ENCODE measurements at places on chromosomes 2 and 18.
A peak's percentile ranks its signal among the peaks of the same experiment; 100 is the strongest.

GRCh38 chr2:45872211-45872610, 220.7 kb downstream of the PRKCE start:
- DNase-seq = no peak

DNA sequence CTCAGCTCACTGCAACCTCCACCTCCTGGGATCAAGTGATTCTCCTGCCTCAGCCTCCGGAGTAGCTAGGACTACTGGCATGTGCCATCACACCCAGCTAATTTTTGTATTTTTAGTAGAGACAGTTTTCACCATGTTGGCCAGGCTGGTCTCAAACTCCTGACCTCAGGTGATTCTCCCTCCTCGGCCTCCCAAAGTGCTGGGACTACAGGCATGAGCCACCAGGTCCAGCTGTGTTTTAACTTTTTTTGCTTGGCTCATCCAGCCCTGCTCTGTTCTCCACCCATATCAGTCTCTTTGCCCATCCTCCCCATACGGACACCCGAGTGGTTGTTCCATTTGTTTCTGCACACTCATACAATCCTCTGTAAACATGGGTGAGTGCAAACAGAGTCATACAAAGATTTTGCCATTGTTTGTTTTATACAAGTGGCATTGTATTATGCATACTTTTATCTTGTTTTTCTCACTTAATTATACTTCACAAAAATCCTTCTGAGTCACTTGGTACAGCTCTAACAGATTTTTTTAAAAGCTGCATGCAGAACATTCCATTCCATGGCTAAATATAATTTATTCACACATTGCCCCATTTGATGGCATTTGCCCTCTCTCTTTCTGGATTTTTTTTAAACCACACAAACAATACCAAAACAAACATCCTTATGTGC, 5.3 kb downstream of the APOB start:
- no peak for DNase-seq

DNA sequence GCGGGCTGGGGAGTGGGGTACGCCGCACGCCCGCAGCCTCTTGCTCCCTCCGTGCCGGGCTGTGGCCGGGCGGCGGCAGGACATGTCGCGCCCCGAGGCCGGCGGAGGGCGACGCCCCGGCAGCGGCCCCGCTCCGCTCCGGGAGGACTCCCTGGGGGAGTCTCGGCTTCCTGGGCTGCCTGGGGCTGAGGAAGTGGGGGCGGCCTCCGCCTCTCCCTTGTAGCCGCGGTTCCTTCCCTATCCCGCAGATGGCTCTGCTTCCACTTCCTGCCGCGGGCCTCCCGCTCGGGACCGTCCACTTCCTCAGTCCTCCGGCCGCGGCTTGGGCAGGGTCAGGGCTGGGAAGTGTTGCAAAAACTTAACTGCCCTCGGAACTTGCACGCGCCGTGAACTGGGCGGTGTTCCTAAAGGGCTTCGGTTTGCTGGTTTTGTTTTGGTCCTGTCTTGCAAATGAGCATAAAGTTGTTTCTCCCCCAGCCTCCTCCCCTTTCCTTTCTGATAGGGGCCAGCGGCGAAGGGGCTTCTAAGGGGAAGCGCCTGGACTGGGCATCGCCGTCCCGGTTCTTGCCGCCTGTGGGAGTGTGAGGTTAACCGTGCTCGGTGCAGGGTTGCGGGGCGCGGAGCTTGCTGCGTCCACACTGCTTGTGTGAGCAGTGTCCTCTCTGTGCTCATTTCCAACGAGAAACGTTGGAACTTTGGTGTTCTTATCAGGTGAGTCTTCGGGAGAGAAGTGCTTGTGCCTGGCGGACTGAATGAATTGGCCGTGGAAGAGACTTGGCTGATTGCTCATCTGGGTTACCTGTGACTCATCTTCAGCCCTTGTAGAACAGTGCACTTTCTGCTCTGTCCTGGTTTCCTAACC, 600 bp downstream of the RALB start:
- DNase-seq = no peak

- DNase-seq = no peak
Measured at GRCh38 chr2:120949027-120949956, 213.6 kb downstream of the GLI2 start.

DNA sequence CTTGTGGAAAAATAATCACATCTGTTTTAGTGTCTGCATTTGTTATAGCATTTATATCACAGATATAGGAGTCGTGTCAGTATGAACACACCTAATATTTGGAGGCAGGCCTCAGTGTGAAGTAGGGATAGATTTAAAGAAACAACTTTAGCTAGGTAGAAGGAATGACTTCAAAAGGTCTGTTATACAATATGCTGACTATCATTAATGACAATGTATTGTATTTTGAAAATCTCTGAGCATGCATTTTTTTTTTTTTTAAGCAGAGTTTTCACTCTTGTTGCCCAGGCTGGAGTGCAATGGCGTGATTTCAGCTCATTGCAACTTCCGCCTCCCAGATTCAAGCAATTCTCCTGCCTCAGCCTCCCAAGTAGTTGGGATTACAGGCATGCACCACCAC, 248.3 kb downstream of the EN1 start:
- no peak for DNase-seq

DNA sequence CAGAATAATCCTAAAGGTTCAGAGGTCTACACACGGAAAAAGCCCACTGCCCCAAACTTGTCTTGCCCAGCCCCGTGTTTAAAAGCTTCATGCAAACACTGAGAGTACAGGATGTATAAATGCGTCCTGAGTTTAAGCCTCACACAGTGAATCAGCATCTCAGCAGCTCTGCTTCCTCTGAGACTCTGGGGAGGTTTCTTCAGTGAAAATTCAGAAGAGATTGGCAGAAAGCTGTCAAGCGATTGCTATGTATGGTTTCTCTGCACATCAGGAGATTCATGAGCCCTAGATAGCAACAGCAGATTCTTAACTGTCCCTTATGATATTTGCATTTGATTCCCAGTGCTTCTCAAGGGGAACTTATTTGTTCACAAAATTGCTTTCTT, 27.1 kb downstream of the CRACDL start:
- no peak for DNase-seq

- DNase-seq = no peak
Measured at GRCh38 chr2:203823173-203823572, 44.4 kb upstream of the CTLA4 start.

GRCh38 chr2:190740449-190740848, 91.6 kb downstream of the NAB1 start:
- DNase-seq = no peak

DNA sequence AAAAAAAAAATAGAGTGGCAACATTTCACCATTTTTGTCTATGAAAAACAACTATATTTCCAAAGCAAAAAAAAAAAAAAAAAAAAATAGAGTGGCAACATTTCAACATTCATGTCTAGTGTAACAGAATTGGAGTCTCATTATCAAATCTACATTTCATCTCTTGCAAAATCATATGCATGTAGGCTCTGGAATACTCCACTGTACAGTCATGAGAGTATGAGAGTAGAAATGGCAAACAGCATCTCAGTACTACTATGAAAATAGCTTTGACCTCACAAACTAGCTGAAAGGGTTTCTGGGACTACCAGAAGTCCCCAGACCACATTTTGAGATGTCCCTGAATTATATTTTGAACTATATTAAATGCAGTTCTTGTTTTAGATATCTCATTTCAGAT, 82.8 kb downstream of the SMAD2 start:
- DNase-seq = no peak

DNA sequence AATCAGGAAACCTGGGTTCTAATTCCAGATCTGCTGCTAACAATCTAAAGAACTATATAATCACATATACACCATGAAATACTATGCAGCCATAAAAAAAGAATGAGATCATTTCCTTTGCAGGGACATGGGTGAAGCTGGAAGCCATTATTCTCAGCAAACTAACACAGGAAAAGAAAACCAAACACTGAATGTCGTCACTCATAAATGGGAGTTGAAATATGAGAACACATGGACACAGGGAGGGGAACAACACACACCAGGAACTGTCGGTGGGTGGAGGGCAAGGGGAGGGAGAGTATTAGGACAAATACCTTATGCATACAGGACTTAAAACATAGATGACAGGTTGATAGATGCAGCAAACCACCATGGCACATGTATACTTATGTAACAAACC, 33.2 kb downstream of the CDH2 start:
- DNase-seq = no peak

GRCh38 chr2:166341426-166341825, 34.3 kb downstream of the SCN9A start:
- no peak for DNase-seq

DNA sequence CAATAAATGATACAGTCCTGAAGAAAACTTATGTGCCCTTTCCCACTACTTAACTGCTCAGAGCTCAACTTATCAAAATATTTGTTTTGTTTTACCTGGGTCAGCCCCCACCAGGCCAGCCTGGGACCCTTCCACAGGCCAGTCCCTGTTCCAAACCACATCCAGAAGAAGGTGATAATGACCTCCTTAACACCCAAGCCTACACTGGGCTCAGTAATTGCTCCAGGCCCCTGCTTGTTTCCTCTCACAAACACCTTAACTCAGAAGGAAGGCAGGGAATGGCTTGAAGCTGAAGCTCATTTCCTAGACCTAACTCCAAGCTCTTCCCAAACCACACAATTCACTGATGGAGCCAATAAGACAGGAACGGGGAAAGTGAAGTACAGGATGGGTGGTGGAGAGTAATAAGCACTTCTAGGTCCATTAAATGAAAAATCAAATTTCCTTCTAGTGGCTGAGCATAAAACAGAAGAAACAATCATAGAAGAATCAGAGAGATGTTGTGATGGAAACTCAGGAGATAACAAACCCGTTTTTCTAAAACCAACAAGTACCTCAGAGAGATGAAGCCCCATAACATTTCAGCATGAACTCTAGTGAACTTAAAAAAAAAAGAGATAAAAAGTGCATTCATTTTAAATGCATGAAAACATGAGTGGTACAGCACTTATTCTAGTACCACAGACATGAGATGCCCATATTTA, 133.4 kb upstream of the ITGB6 start:
- no peak for DNase-seq

DNA sequence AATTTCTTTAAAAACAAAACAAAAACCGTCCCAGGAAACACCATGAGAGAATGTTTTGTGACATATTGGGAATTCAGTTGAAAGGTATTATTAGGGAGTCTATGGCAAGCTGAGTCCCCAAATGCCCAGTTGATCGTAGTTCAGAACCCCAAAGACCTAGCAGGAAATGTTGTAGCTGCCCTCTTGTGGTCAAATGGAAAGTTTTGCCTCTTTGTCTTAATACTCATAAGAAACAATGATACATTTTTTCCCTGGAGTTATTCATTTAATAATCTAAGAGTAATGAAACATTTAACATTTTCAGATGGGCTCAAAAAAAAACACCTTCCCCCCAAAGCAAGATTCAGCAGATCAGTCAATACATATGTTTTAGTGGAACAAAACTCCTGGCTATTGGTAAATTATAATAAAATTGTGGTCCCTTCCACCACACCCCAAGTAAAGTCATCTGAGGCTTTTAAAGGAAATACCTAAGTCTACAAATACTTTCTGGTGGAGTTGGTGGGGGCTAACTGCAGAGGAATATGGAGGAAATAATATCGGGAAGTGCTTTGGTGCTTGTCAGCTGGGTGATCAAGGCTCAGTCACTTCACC, 37.8 kb upstream of the EFEMP1 start:
- no peak for DNase-seq

DNA sequence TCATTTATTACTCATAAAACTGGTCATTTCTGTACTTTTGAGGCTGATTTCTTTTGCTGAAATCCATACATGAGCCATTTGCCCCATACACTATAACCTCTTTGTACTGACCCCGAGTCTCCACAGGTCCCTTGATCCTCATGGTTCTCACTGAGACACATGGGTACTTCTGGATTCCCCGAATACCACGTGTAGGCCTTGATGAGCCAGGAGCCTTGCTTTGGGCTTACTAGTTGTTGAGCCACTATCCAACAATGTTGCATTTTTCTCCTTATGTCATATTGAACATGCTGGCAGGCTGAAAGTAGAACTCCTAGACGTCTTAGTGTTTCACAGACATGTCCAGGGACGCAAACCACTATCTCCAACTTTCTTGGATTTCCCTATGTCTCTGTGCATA, 2.4 kb upstream of the FBXO11 start:
- DNase-seq = no peak

GRCh38 chr2:136118819-136119716, 1.1 kb upstream of the CXCR4 start:
- peak; percentile 79 for DNase-seq

DNA sequence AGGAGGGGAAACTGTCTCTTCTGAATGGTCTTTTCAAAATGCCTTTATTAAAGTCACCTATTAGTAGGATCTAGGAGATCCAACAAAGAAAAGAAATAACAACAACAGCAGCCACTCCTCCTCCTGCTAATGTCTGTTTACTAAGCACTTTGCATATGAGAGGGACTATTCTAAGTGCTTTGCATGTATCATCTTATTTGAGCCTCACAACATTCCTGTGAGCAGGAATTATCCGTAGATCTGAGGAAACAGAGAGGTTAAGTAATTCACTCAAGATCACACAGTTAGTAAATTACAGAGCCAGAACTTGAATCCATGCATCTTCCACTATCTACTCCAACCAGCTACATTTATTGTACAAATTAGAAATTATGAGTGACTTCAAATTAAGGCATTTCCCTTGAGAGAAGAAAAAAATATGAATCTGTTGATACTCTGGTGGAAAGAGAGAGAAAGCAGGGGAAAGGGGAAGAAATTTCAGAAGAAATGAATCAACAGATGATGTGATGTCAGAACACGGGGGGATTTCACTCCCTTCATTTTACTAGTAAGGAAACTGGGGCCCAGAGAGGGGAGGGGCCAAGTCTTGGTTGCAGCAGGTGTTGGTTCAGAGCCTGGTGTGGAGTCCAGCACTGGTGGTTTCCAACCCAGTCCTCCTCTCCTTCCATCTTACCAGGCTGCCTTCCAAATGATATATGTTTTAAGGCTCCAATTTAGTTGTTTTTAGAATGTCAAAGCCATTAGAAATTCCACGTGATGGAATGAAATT, 49.7 kb downstream of the TSN start:
- no peak for DNase-seq

DNA sequence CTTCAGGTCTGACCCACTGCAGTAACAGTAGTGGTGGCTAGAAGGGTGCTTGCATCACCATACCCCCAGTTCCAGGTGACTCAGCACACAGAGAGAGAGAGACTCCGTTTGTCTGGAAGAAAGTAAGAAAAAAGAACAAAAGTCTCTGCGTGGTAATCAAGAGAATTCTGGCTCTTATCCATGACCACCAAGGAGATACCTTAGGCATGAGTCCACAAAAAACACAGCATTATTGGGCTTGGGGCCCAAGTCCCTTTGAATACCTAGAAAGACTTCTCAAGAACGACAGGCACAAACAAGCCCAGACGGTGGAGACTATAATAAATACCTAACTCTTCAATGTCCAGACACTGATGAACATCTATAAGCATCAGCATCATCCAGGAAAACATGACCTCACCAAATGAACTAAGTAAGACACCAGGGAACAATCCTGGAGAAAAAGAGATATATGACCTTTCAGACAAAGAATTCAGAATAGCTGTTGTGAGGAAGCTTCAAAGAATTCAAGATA, 21.7 kb upstream of the BAZ2B start:
- DNase-seq = no peak

DNA sequence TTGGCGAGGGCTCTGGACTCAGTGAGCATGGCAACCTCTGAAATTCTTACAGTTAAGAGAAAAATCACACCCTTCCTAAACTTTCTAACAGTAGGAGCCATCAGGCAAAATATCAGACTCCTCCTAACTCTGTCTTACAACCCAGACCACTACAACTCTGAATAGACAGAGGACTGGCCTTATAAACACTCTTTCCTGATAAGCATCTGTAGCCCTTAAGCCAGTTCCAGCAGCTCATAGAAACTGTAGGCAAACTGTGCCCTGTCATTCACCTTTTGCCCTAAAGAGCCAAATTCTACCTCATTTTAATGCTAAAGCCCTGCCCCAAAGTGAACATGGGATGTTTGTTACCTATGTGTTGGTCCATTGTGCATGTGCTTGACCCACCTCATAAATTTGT, 304.8 kb downstream of the ALK start:
- DNase-seq = no peak

All from stimulated activated CD8-positive, alpha-beta memory T cell treated with anti-CD3 and anti-CD28 coated beads, Interleukin-4, amount 100 ng/mL, for 1 hour (primary cell).